ENCODE measurements at places on chromosomes 5 and 9.

- no peak for DNase-seq
Observed at GRCh38 chr5:172534229-172535107, 80.1 kb upstream of the SH3PXD2B start.

GRCh38 chr9:91425271-91425670 lies 1.6 kb upstream of the NFIL3 start:
- DNase-seq = peak; percentile 59

DNA sequence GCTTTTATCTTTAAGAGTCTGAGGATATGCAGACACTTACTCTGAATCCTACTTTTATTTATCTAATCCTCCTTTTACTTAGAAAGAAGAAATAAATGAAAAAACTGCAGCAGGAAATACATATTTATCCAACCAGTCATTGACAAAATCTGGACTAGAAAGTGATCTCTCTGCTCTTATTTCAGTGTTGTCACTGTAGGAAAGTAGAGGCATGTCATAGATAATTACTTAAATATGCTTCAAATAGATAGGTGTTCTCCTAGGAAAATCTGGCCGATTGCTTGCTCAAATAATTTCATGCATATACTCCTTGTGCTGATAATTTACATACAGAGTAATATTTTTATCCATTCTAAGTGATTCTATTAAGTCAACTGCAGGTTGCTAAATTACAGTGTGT lies 2001.9 kb upstream of the C9orf72 start:
- no peak for DNase-seq

DNA sequence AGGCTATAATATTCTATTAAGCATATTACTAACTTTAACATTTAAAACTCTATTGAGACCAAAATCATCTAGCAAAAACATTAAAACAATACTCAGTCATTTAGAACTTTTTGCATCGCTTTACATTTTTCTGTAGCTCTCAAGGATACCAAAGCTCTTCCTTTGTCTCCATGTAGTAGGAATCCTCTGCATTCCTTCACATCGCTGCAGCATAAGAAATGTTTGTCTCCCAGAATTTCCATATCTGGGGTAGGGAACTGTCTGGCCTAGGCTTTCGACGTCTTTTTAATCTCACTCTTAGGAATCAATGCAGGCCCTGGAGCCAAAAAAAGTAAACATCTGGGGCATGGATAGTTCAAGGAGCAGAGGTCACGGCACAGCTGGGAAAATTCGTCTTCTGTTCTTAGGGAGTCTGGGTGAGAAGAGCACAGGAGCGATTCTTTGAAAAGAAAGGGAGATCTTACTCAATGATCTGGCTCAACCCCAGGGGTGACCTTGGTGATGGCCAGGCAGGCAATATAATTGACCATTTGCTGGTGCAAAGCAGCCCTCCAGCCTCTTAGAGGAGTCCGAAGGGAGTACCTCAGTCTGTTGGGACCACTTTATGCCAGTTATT lies 23.2 kb upstream of the RAI14 start:
- DNase-seq = no peak

DNA sequence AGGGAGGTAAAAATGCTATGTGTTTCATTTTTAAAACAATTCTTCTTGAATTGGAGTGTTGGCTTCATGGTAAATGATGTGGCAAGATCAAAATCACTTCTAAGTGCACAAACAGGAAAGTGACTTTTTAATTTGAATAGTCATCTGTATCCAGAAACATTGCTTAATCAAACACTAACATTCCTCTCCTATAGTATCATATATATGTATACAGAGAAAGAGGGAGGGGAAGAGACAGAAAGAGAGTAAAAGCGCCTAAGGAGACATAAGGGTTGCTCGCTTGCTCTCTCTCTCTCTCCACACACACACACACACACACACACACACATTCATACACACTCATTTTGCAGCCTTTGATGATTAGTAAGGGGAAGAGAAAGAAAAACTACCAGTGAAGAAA lies 95.4 kb upstream of the PRDM9 start:
- DNase-seq = peak; percentile 63

GRCh38 chr5:124403281-124403680 lies 343.2 kb downstream of the ZNF608 start:
- DNase-seq = no peak

GRCh38 chr5:127555826-127556225 lies 38.4 kb downstream of the PRRC1 start:
- DNase-seq = no peak

GRCh38 chr9:133973111-133973790 lies 18.9 kb downstream of the VAV2 start:
- no peak for DNase-seq

GRCh38 chr5:9173281-9174048 lies 372.4 kb downstream of the SEMA5A start:
- DNase-seq = peak; percentile 80

- DNase-seq = no peak
Observed at GRCh38 chr9:124290053-124290591, 32.4 kb downstream of the NEK6 start.

- DNase-seq = no peak
Observed at GRCh38 chr9:20760246-20760891, 76.3 kb downstream of the FOCAD start.

- DNase-seq = no peak
Observed at GRCh38 chr9:135524130-135524861, 3.1 kb downstream of the LCN1 start.

GRCh38 chr5:64595031-64595855 lies 89.4 kb downstream of the RGS7BP start:
- DNase-seq = no peak

- DNase-seq = no peak
Observed at GRCh38 chr9:108588246-108588645, 267.5 kb downstream of the ACTL7B start.

DNA sequence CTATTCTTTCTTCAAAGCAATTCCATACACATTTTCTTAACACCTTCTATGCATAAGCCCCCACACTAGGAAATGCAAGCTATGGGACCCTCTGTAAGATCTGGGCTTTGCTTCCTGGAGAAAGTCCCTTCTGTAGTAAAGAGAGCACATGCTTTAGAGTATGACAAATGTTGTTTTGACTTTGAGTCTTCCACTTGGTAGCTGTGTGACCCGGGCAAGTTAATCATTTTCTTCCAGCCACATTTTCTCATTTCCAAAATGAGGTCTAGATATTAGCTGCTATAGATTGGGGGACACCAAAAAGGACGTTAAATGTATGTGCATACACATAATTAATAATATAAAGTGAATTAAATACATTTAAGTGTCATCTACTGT lies 334.0 kb downstream of the NFIB start:
- DNase-seq = no peak

DNA sequence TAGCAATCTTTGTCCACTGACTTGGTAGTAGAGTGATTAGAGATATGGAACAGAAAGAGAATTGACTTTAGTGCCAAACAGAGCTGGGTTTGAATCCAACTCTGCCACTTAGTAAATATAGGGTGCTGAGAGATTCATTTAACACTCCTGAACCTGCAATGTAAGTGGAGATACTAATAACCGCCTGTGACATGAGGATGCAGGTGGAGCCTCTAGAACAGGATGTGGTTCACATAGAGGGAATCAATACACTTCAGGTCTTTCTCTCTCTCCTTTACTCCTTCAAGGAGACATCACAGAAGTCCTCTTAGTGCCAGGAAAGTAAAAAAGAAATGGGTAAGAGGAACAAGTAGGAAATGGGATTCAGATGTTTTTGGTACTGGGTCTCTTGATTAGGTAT lies 49.8 kb downstream of the TRPM3 start:
- DNase-seq = no peak

- DNase-seq = no peak
Observed at GRCh38 chr5:15304914-15305834, 194.8 kb upstream of the FBXL7 start.

DNA sequence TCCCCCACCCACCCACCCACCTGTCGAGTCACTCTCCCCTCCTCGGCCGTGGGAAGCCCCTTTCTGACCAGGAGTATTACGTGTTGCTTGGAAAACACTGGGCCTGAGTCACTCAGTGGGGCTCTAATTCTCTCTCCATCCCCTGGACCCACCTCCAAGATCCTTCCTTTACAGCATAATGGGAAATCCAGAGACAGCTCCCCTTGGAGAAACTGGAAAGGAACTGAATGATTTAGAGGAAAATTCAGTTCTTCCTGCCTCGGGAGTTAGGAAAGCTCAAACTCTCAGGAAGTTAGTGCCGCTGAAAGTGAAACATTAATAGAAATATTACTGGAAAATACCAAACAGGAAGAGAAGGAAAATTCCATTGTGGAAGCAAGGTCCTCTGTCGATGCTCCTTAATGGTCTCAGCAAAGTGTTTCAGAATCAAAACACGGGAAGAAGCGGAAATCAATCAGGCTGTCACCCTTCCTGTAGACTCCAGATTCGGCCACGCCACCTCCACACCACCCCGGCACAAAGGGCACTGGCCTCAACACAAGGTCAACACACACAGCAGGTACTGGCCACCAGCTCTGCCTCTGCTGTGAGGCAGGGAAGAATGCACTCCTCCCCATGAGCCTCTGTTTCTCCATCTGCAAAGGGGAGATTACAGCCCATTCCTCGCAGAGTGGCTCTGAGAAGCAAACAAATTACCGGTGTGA lies 9.6 kb downstream of the SHB start:
- no peak for DNase-seq

DNA sequence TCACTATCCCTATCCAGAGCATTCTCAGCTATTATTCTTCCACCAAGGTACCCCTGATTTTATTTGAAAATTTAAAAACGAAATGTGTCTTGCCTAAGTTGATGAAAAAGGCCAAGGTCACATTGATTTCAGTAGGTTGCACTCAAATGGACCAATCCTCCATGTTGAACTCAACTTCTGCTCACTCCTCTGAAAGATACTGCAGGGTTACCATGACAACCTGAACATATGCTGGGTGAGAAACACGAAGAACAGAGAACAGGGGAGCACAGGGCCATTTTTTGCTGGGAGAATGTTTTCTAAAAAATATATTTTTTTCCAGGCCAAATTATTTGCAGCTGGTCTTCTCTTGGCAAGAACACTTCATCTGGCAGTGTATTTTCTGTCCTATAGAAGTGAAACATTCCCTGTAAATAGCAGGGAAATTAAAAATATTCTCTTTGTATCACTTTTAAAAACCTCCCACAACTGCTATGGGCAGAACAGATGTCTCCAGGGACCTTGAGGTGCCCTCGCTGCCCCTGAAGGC lies 215.9 kb downstream of the NXNL2 start:
- no peak for DNase-seq

- DNase-seq = peak; percentile 19
Observed at GRCh38 chr5:77259476-77259875, 49.0 kb downstream of the PDE8B start.

DNA sequence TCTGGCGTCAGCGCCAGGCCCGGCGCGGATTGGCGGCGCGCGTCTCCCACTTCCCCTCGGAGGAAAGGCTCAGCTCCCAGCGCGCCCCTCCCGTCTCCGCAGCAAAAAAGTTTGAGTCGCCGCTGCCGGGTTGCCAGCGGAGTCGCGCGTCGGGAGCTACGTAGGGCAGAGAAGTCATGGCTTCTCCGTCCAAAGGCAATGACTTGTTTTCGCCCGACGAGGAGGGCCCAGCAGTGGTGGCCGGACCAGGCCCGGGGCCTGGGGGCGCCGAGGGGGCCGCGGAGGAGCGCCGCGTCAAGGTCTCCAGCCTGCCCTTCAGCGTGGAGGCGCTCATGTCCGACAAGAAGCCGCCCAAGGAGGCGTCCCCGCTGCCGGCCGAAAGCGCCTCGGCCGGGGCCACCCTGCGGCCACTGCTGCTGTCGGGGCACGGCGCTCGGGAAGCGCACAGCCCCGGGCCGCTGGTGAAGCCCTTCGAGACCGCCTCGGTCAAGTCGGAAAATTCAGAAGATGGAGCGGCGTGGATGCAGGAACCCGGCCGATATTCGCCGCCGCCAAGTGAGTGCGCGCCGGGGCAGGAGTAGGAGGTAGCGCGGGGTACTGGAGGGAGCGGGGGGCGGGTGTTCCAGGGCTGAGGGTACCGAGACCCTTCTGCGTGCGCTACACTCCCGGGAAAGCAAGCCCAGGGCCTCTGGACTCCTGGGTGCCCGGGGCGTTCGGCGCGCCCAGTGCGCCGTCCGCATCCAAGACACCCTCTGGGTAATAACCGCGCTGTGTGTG lies at the start of gene MSX2:
TSS of gene MSX2 (plus strand) at position 99 of the 777 bp plus-strand sequence. CDS start at position 177, 78 bp downstream.
- peak; percentile 87 for DNase-seq

DNA sequence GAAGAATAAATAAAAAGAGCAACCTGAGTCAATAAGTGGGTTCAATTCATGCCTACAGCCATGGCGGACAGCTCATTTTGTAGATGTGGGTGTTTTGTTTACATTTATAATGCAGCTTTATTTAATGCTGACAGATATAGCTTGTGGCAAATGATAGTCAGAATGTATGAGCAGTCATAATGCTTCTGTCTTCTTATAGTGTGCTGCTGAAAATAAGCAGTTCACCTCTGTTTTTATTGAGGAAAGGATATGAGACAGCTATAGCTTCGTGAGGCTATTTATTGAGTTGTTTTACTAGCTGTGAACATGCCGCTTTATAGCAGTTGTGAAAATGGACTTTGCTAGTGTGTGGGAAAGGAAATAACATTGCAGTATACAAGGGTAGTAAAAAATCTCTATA lies 147.4 kb downstream of the PBX3 start:
- no peak for DNase-seq

GRCh38 chr9:20242510-20243189 lies 379.6 kb downstream of the MLLT3 start:
- DNase-seq = peak; percentile 28

DNA sequence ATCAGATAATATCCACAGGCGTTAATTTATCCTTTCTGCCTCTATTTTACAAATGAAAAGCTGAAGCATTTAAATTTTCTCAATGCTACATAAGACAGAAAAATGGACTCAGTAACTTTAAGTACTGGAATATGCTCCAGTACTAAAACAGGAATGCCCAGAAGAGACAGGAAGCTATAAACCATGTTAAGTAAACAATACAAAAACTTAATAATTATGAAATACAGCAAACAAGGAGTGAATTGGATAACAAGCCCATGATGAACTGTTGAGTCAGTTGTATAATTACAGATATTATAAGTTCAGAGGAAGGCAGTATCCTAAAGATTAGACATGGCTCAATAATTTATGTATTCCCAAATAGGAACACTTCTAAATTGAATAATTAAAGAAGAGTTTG lies 148.5 kb downstream of the CHSY3 start:
- no peak for DNase-seq

GRCh38 chr9:127293767-127294166 lies 29.2 kb downstream of the GARNL3 start:
- DNase-seq = no peak

GRCh38 chr5:168342985-168343384 lies 51.5 kb downstream of the WWC1 start:
- no peak for DNase-seq

GRCh38 chr5:32503261-32503660 lies 58.7 kb upstream of the ZFR start:
- DNase-seq = peak; percentile 56

DNA sequence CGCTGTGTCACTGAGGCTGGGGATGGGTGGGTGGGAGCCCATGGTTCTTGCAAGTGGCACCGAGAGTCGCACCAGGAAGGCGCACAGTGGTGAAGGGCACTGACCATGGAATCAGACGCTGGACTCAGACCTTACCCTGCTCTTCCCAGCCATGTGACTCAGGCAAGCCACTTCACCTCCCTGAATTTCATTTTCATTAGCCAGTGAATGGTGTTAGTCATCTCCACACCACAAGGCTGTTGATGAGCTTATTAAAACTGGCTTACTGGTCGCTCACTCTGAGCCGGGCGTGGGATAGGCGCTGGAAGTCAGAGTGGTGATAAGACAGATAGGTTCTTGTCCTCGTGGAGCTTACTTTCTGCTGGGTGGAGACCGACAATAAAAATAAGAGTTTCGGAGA lies 25.1 kb downstream of the FGF18 start:
- peak; percentile 53 for DNase-seq

- peak; percentile 71 for DNase-seq
Observed at GRCh38 chr9:107422189-107423185, 67.1 kb downstream of the KLF4 start.

GRCh38 chr9:19725970-19726369 lies 62.9 kb downstream of the SLC24A2 start:
- DNase-seq = no peak

Measured in fibroblast of skin of right quadriceps (primary cell).